ENCODE measurements at places on chromosomes 13 and 19. TPM values are rescaled to one million over a fixed set of nuclear protein-coding genes. Genes with fewer than 3 reads are reported as not detected.

The SYNE4 gene
- not detected for total RNA-seq

The ZNF850 gene
- 0.35 TPM for total RNA-seq

The LSR gene
- 0.86 TPM for total RNA-seq

The LAIR1 gene
- total RNA-seq = not detected

The SIGLEC11 gene
- total RNA-seq = not detected

The DACT3 gene
- 4.0 TPM for total RNA-seq

The SELENOV gene
- not detected for total RNA-seq

The KLK12 gene
- not detected for total RNA-seq

The PRSS57 gene
- not detected for total RNA-seq
